Large intestine (tissue), 12 donors: ENCODE measurements at places on chromosomes 4 and X. TPM values are rescaled to one million over a fixed set of nuclear protein-coding genes. Genes with fewer than 3 reads are reported as not detected.

DNA sequence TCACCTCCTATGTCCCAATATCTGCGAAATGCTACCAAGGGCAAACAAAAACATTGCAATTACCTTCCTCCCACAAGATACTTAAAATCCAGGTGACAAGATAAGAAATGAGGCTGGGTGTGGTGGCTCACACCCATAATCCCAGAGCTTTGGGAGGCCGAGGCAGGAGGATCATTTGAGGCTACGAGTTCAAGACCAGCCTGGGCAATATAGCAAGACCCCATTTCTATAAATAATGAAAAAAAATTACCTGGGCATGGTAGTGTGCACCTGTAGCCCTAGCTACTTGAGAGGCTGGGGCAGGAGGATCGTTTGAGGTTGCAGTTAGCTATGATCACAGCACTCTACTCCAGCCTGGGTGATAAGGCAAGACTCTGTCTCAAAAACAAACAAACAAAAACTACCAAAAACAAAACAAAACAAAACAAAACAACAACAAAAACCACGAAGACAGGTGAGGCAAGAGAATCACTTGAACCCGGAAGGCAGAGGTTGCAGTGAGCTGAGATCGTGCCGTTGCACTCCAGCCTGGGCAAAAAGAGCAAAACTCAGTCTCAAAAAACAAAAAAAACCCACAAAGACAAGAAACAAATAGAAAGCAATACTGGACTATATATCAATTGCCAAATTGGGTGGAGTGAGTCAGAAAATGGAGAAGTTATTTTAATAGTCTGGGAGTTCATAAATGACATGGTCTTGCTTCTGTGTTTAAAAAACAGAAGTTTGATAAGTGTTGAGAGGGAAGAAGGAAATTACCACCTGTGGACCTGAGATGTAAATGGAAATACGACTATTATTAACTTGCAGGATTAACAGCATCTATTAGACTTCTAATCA, 176.5 kb downstream of the FBXW7 start:
- DNase-seq = no peak

DNA sequence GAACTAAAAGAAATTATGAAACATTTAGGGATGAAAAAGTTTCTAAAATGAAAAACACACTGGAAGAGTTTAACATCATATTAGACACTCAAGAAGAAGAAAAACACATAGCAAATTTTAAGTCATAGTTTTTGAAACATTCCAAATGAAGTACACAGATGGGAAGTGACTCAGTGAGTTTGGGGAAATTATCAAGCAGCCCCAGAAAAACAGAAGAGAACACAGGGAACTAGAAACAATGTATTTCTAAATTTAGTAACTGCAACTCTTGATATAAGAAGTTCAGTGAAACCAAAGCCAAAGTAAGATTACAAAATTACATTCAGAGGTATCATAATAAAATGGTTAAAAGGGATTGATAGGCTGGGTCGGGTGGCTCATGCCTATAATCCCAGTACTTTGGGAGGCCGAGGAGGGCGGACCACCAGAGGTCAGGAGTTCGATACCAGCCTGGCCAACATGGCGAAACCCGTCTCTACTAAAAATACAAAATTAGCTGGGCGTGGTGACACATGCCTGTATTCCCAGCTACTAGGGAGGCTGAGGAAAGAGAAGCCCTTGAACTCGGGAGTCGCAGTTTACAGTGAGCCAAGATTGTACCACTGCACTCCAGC, 461.2 kb downstream of the KCTD8 start:
- no peak for DNase-seq

- DNase-seq = no peak
Measured at GRCh38 chr4:114423582-114423981, 175.0 kb upstream of the UGT8 start.

Gene SRPX
- polyA plus RNA-seq = 18.9 TPM

- DNase-seq = no peak
Measured at GRCh38 chr4:139460565-139460964, 6.6 kb downstream of the RAB33B start.

Gene SMAD1
- polyA plus RNA-seq = 46.2 TPM

DNA sequence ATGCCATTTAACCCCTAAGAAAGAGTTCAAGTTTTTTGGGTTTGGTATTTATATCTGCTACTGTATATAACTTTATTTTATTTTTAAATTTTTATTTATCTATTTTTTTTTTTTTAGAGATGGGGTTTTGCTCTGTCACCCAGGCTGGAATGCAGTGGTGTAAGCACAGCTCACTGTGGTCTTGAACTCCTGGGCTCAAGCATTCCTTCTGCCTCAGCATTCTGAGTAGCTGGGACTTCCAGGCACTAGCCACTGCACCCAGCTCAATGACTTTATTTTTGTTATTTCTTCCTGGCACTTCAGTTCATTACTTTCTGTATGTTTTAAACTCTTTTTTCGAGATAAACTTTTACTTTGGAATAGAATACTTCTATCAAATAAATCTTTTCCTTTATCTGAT, 42.4 kb upstream of the PGAM4 start:
- DNase-seq = no peak

- DNase-seq = no peak
Measured at GRCh38 chr4:19358015-19358414, 893.7 kb upstream of the SLIT2 start.

GRCh38 chrX:142068365-142068764, 136.7 kb downstream of the MAGEC2 start:
- DNase-seq = no peak

DNA sequence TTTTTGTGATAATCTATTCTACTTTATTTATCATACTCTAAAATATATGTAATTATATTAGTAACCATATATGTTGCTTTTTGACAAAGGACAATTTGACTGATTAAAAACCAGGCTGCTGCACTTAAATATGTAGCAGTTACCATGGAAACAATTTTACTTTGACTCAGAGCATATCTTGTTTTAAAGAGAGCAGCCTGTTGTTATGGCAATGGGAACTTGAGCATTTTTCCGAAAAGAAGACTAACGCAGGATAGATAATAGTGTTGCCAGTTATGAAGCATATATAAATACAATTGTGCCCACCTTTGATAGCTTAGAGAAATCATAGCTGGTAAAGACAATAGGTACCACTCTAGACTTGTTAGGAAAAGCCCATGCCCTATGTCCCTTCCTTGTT, 283.0 kb downstream of the GASK1B start:
- DNase-seq = no peak

Gene PDCL2
- not detected for polyA plus RNA-seq

GRCh38 chr4:182918791-182919302, 1.7 kb upstream of the DCTD start:
- no peak for DNase-seq

DNA sequence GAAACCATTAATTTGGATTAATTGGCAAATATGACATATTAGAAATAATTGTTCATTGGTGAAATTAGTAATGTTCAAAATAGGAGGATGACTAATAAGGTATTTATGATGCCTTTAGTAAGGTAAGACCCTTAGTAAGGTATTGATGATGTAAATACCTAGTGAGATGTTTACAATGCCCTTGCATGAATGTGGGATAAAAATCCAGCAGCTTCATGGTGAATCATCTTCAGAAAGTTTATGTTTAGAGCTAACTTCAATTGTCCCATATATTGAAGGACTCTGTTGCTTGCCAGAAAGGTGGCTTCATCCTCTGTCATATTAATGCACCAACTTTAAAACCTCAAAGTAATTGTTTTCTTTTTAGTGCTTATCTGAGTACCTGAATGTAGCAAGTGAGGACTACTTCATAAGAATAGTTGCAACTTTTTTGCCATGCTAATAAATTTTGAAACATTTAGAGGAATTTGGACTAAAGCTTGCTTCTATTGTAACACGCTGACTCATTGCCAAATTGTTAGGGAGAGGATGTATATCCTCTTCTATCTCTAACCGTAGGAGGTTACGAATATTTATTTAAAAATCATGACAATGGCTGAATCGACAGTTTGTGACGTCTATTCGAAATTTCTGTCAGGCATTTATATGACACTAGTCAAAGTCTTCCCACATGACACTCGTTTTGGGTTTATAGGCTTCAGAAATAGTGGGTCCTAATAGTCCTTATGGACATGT, 174.1 kb upstream of the HS3ST1 start:
- no peak for DNase-seq

DNA sequence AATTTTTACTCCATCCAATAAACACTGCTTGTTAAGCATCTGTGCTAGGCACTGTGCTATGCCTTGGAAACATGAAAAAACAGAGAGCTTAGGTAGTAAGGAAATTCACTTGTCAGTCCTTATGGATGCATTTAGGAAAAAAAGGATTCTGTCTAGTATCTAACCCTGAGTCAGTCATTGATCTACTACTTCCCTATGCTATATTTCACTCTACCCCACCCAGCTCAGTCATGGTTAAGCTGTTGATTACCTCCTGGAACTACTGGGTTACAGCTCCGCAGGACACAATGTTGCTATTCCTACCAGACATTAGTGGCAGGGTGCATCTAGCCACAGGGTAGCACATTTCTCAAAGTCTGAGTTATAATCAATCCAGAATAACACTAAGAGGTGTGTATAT, 2.9 kb upstream of the USP53 start:
- DNase-seq = no peak

Gene ZMAT1
- polyA plus RNA-seq = 18.4 TPM

DNA sequence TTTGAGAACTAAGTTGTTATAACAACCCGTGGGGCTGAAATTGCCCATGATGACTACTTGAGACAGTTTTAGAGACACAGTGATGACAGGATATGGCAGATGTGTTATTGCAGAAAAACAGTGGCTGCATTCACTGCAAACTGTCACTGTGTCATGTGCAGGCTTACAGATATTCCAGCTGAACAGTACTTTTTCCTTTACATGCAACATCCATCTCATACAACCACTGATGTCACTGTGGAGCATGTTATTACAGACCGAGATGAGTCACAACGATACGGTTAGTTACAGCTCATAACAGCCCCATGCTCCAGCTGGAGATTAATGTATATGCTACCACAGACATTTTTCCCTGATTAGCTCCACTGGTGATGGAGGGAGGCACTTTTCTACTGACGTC, 207.4 kb downstream of the TMA16 start:
- DNase-seq = no peak

Gene MAP3K15
- polyA plus RNA-seq = 0.30 TPM

DNA sequence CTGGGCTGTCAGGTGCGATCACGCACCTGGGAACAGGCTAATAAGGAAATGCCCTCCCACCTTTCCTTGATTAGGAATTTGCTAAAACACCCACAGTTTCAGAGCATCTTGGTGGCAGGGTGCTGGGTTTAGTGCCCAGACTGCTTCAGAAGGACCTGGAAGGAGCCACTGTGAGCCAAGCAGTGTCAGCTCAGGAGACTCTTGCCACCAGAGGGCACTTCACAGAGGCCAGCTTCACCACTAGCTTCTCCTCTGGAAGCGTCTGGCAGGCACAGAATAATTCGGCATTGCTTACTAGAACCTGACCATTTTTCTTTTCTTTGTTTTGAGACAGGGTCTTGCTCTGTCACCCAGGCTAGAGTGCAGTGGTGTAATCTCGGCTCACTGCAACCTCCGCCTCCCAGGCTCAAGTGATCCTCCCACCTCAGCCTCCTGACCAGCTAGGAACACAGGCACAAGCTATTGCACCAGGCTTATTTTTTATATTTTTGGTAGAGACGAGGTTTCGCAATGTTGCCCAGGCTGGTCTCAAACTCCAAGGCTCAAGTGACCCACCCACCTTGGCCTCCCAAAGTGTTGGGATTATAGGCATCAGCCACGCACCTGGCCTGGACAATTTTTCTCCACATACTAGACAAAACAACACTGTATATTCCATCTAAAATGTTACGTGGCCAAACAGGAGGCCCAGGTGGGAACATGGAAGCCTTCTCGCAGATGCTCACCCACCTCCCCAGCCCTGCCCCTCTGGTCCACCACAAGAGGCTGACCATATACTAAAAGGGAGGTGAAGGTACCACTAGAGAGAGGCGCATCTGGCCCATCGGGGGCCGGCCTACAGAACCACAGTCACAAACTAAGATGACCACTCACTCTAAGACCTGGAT, 14.1 kb downstream of the NOP14 start:
- no peak for DNase-seq

GRCh38 chr4:38181286-38181685, 221.1 kb downstream of the PTTG2 start:
- no peak for DNase-seq

Gene GNL3L
- 14.4 TPM for polyA plus RNA-seq

DNA sequence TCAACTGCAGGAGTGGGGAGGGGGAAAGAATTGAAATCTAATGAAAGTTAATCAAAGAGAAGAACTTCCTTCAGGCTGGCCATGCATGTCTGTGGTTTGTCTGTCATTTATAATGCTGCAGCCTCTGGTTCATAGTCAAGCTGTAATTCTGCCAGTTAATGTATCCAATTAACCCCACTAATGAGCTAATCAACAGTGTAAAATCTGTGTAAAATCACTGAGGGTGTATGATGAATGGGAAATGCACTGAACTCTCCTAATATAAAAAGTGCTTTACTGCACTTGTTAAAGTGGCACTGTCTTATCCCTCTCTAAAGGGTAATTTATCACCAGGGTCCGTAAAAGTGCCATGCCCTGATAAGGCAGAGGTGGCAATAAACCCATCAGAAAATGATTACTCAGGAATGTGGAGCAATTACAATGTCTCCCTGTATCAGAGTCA, 798.1 kb downstream of the PDHA2 start:
- peak; percentile 48 for DNase-seq

GRCh38 chrX:41952102-41952501, 28.7 kb upstream of the CASK start:
- no peak for DNase-seq

GRCh38 chr4:154604696-154605200, 7.7 kb downstream of the FGG start:
- DNase-seq = no peak

Gene EDNRA
- polyA plus RNA-seq = 15.0 TPM

GRCh38 chr4:69717778-69718177, 42.6 kb downstream of the SULT1B1 start:
- no peak for DNase-seq

- no peak for DNase-seq
Measured at GRCh38 chrX:69072486-69073006, 92.7 kb downstream of the PJA1 start.

Gene FGFBP2
- 0.39 TPM for polyA plus RNA-seq

GRCh38 chr4:145218251-145218650, 37.9 kb upstream of the OTUD4 start:
- no peak for DNase-seq

Gene BEX1
- 88.9 TPM for polyA plus RNA-seq

DNA sequence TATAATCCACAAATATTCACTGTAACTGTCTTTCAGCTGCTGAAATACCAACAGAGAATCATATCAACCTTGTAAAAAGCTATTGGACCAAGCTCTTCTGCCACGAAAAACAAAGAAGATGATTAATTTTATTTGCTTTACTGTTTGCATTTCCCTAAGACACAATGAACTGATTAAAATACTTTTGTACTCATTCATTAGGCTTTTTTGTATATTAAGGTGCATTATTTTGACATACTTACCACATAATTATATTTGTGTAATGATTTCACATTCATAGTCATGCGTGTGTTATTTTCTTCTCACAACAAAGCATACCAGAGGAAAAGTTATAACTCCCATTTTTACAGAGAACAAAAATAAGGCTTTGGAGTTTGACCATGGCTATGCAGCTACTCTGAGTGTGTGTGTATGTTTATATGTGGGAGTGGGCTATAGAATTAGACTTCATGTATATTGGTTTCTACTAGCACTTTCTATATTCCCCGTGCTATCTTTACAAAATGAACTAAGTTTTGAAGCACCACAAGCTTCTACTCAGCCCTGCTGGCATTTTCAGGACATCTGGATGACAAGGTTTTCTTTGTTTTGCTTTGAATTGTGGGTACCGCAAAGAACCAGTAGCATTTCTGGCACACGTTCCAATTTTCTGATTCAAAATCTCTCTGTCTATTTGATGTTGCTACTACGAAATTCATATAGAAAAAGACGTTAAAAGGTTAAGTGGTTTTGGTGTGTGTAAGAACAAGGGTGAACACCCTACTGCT, 11.0 kb upstream of the FGF5 start:
- no peak for DNase-seq

Gene MAGEE2
- 0.37 TPM for polyA plus RNA-seq
